BJ (cell line): ENCODE measurements at places on chromosomes 12 and 14. TPM values are rescaled to one million over a fixed set of nuclear protein-coding genes. Genes with fewer than 3 reads are reported as not detected.

- no peak for DNase-seq
Observed at GRCh38 chr12:50918584-50919316, 33.6 kb upstream of the HIGD1C start.

SMIM41 gene
- 0.05 TPM in 1 of 2 replicates, not detected in the other for polyA plus RNA-seq

- no peak for DNase-seq
Observed at GRCh38 chr12:57840726-57841125, 5.8 kb downstream of the CTDSP2 start.

- no peak for DNase-seq
Observed at GRCh38 chr14:21384494-21384851, 654 bp upstream of the SUPT16H start.

DNA sequence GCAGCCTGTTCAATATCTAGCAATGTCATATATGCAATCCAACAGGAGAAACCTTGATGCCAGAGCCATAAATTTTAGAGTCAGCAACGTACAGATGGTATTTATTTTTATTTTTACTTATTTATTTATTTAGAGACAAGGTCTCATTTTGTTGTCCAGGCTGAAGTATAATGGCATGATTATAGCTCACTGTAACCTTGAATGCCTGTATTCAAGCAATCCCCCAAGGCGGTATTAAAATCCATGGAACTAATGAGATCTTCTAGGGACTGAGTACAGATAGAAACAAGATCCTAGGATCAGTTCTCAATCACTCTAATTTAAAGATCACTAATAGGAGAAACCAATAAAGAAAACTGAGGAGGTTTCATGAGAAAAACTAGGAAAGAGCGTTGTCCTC lies 89.3 kb downstream of the SLCO1B1 start:
- DNase-seq, result no peak

GRCh38 chr12:116104167-116104767 lies 173.2 kb downstream of the MED13L start:
- DNase-seq, result no peak

- no peak for DNase-seq
Observed at GRCh38 chr12:3107954-3108353, 30.8 kb downstream of the TSPAN9 start.

- DNase-seq, result peak; percentile 62
Observed at GRCh38 chr12:92602476-92602875, 100.3 kb upstream of the PLEKHG7 start.

DNA sequence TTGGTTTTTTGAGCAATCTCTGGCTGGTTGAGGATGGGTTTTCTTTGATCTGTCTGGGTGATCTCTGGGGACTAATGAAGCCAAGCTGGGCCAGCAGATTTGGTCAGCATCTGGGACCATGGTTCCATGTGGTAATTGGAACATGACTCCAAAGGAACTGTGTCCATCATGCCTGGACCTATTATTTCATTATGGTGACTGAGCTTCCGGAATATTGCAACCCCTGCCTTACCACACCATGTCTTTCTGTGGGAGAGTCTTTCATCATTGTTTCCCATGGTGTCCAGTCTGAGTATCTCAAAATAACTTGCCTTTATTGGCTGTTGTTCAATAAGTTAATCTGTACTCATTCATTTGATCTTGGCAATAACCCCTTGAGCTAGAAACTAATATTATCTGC lies 624.9 kb upstream of the TBX3 start:
- no peak for DNase-seq

DNA sequence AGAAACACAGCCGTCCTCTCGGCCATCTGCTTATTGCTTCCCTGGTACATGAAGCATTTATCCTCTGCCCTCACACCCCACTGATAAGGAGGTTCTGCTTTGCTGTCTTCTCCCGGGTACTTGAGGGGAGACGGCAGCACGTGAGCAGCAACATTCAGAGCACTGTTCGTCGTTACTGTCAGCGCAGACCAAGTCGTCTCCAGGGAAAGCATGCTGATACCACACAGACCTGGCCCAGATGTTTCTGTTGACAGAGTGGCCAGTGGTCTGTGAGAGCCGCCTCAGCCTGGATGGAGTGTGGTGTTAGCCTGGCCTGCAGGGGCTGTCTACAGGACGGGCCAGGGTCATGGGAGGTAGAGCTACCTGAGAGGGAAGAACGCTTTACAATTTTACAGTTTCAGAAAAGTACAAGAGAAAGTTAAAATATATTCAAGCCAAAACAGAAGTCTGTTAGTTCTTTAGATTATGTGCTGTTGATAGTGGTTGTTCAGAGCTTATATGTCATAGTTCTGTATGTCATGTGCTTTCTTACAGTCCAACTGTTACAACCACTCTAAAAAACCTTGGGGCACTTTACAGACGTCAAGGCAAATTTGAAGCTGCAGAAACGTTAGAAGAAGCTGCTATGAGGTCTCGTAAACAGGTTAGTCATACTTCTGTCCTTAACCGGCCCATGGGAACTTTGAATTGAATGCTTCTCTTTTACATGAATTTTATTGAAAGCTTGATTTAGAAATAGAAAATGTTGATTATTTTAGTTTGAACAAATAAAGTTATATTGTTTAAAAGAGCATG lies 38.2 kb downstream of the XRCC3 start:
- DNase-seq, result peak; percentile 42

DNA sequence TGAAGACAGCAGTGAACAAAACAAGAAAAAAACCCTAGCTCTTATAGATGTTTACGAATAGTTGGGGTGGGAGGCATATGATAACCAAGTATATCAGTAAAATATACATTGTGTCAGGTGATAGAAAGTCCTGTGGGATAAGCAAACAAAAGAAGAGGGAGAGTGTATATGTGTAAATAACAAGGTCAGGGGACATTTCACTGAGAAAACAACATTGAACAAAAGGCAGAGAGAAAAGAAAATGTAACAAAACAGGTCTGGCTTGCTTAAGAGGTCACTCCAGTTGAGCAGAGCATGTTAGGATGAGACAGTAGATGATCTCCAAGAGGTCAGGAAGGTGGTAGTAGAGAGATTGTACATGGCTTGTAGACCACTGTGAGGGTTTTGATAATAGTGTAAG lies 304.1 kb downstream of the ACSS3 start:
- DNase-seq, result no peak

DNA sequence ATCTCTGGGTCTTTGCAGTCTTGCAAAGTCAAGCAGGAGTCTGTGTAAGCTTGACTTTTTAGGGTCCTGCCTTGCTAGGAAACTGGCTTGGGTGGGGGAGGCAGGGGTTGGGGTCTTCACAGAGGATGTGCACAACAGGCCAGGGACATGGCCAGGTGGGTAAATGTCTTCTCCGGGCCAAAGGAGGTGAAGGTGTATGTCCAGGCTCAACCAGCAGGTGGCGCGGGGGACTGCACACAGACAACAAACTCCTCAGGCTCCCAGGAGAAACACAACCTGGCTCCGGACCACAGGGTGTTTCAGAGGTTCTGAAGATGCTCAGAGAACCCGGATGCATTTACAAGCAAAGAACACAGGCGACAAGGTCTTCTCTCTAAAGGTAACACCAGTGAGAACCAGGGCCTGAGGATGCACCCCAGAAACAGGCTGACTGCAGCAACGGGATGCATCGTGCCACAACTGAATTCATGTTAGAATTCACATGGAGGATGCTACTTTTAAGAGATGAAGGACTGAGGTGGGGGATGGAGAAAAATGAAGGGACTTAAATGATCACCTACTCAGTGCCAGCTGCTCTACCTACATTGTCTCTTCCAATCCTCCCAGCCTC lies 56.0 kb downstream of the PLEKHG3 start:
- no peak for DNase-seq

OR6C2 gene
- polyA plus RNA-seq, result not detected in 2 replicates

DNA sequence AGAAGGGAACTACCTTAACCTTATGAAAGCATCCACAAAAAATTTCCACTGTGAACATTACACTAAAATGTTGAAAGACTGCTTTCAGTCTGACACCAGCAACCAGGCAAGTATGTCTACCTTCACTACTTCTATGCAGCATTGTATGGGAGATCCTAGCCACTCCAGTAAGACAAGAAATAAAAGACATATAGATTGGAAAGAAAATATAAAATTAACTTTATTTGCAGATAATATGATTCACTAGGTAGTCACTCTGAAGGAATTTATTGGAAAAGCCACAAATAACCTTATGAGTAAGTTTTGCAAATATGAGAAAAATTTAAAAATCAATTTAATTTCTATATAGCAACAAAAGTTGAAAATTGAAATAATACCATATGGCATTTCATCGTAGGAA lies 172.0 kb downstream of the RERGL start:
- no peak for DNase-seq

GRCh38 chr12:70096759-70097410 lies 146.3 kb upstream of the CNOT2 start:
- no peak for DNase-seq

OSBPL8 gene
- 31.2 and 44.0 TPM in 2 replicates for polyA plus RNA-seq

DNA sequence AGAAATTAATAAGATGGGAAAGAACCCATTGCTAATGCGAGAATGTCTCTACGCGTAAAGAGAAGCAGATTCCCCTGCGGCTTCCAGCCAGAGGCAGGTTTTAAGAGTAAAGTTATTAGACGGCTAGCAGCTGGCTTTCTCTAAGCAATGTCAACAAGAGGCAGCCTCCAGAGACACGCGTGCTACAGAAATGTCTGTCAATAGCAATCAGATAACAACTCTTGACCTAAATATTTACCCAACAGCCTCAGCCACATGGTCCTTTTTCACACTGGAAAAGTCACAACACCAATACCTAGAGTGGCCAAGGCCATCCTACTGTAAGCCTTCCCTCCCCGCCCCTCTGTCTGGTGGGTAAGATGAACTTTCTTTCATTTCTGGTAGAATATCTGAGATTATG lies 146.0 kb upstream of the SFSWAP start:
- no peak for DNase-seq

PSMC1 gene
- 102 and 180 TPM in 2 replicates for polyA plus RNA-seq

DNA sequence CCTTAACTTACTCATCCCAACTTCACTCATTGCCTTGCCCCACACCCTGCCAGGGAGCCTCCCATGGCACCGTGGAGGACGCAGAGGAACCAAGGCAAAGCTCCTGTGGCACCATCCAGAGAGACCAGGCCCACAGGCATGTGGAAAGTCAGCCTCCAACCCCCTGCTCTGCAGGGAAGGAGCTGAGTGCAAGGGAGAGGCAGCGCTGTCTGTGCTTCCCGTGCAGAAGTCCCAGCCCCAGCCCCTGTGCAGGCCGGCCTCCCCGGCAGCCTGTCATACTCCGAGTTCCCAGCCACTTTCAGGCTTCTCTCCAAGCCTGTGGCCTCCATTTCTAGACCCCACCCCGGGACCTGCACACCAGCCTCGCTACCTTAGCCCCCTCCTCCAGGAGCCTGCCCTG lies 106.4 kb downstream of the SINHCAF start:
- DNase-seq, result no peak

DNA sequence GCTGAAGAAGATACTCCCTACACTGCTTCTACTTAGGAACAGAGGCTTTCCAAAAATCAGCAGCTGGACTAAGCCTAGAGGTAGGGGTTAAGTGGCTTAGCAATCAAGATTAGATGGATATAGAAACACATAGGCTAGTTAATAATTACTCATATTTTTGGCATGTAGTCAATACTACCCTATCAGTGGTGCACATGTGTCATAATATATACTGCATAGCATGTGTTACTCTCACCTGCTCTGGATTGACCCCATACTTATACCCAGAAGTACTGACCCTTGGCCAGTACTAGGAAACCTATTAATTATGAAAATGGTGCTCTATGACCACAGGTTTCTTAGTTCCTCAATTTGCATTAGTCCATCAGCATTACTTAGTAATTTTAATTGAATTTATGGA lies 528.4 kb upstream of the LMO3 start:
- no peak for DNase-seq

KLRC4 gene
- not detected in 2 replicates for polyA plus RNA-seq

LRRK2 gene
- polyA plus RNA-seq, result 1.5 and 2.9 TPM in 2 replicates

TSPAN11 gene
- polyA plus RNA-seq, result 0.44 and 0.64 TPM in 2 replicates

IQSEC3 gene
- not detected in 2 replicates for polyA plus RNA-seq

DNA sequence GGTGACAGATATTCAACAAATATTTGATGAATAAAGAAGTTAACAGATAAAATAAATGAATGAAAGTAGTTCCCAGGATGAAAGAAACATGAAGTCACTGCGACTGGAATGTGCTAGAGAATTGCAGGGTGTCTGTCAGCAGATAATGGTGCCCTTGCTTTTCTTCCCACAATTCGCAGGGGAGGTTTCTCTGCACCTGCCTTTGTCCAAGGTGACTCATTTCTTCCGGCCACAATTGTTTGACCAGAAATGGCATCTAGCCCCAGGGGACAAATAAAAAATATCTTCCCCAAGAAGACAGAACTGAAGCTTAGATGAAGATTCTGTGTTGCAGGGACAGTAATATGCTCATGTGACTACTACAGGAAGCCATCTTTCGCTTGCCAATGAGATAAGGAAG lies 316.1 kb upstream of the TBX3 start:
- no peak for DNase-seq

KRT79 gene
- not detected in 2 replicates for polyA plus RNA-seq

PRH2 gene
- polyA plus RNA-seq, result 0.18 TPM in 1 of 2 replicates, not detected in the other

DNA sequence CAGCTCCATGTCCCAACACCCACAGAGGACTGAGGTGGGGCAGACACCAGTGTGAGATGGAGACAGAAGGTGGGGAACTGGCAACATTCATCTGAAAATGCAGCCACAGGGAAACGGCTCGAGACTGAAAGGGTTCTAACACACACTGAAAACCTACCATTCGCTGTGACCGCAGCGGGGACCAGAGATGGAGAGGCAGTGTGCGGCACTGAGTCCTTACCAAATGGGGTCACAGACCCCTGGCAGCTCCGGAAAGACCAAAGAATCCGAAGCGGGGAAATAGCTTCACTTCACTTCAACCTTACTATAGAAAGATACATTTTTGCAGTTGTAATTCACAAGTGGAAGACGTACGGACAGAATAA lies 9.6 kb downstream of the BAG5 start:
- no peak for DNase-seq

BTG1 gene
- 73.8 and 81.3 TPM in 2 replicates for polyA plus RNA-seq

GRCh38 chr12:64608901-64609535 lies 1.3 kb upstream of the RASSF3 start:
- DNase-seq, result no peak

DNA sequence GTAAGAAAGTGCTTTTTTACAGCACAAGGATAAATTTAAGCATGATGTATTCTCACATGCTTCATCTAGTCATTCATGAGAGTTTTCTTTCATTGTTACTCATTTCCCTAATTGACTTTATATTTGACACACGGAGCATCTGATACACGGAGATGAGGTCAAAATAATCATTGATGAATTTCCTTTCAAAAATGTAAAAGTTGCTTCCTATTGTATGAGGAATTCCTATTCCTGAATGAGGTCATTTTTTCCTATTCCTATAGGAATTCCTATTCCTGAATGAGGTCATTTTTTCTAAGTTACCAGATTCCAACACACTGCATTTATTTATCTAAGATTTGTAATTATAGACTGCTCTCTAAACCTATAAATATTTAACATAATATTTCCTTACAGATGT lies 316.7 kb upstream of the KITLG start:
- DNase-seq, result peak; percentile 24

NANOG gene
- not detected in 2 replicates for polyA plus RNA-seq

DNA sequence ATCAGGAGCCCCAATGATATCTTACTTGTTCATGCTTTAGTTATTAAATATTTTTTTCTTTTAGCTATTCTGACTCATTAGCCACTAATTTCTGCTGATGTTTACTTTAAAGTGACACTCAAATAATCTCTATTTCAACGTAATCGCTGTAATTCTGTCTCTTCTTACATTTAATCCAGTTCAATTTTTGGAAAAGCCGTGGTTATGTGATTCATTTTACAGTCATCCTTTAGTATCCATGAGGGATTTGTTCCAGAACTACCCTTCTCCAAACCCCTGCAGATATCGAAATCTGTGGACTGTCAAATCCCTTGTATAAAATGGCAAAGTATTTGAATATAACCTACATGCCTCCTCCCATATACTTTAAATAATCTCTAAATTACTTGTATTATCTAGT lies 1103.4 kb downstream of the LRFN5 start:
- no peak for DNase-seq

GRCh38 chr12:3117591-3118015 lies 40.4 kb downstream of the TSPAN9 start:
- DNase-seq, result peak; percentile 88

RDH11 gene
- polyA plus RNA-seq, result 73.5 and 80.3 TPM in 2 replicates
